GM23338 (cell line): ENCODE measurements at places on chromosomes 6 and 20.
A peak's percentile ranks its signal among the peaks of the same experiment; 100 is the strongest.

DNA sequence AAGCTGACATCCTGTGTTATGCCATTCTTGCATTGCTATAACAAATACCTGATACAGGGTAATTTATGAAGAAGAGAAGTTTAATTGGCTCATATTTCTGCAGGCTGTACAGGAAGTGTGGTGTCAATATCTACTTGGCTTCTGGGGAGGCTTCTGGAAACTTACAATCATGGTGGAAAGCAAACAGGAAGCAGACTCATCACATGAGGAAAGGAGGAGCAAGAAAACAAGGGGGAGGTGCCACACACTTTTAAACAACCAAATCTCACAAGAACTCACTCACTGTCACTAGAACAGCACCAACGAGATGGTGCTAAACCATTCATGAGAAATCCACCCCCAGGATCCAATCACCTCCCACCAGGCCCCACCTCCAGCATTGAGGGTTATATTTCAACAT lies 143.1 kb upstream of the GGTLC1 start:
- no peak for DNase-seq

DNA sequence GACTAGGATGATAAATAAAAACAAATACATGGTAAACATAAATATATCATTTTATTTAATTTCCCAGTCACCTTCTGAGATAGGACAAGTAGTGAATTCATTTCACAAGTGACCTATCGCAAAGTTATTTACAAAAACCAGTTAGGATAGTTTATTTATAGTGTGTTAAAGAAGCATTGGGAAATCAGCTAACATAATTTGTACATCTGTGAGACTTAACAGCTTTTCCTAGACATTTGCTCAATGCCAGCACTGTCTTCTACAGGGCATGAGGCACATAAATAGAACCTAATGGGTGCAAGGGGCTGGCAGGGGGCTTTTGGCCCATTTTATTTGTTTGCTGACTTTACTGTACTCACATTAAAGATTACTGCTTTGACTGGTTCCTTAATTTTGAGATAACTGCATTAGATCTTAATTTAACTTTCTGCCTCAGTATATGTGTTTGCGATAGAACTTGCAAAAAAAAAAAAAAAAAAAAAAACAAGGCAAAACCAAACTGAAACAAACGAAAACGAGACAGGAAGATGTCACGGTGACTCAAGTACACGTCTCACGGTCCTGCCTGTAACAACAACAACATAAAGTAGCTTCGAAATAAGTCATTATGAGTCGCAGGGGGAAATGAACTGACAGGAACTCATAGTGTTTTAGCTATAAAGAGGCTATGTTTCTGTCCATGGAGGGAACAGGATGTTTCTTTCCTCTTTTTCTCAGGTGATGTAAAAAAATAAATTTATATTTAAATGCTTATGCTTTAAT lies 133.7 kb upstream of the GMDS start:
- no peak for DNase-seq

DNA sequence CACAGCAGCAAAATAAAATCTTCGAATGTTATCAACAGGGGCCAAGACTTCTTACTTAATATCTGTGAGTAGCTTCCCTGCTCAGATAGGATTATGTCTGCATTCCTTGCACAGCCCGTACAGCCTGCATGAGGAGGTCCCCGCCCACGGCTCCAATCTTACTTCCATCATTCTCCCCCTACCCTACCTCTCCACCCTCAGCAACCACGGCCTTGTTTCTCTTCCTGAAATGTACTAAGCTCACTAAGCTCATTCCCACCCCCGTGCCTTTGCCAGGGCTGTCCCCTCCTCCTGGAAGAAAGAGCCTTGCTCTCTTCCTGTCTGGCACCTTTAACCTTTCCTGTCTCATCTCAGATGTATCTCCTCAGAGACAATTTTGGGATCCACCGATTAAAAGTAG lies 120.4 kb downstream of the BCAS1 start:
- DNase-seq: no peak

- no peak for DNase-seq
Observed at GRCh38 chr6:142359271-142359960, 57.6 kb downstream of the ADGRG6 start.

DNA sequence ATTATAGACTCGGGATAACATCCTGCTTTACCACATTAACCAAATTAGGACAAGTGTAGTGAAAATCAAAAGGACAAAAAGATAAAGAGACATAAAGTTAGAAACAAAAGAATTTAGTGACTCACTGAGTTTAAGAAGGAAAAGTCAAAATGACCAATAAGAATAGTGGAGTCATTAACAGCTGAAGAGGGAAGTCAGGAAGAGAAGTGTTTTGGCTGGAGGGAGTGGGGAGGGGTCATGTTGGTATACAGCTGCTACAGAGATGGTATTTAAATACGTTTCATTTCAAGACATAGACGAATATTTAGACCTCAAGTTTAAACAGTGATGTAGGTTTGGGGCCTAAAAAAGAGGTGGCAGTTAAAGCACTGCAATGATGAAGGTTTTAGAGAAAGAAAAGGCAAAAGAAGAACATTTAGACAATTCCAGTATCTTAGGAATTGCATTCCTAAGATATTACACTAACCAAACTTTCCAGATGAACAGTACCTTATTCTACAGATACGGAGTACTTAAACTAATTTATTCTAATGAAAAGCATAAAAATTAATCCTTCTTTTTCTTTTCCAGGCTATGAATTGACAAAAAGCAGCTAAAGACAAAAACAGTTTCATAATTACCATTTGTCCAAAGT lies 10.6 kb downstream of the FKBP5 start:
- DNase-seq: no peak

- DNase-seq: no peak
Observed at GRCh38 chr6:137095651-137096238, 51.0 kb upstream of the IL20RA start.

GRCh38 chr6:111207141-111207858 lies 120.0 kb downstream of the SLC16A10 start:
- DNase-seq: no peak

- DNase-seq: no peak
Observed at GRCh38 chr6:54204921-54205591, 93.8 kb downstream of the MLIP start.

DNA sequence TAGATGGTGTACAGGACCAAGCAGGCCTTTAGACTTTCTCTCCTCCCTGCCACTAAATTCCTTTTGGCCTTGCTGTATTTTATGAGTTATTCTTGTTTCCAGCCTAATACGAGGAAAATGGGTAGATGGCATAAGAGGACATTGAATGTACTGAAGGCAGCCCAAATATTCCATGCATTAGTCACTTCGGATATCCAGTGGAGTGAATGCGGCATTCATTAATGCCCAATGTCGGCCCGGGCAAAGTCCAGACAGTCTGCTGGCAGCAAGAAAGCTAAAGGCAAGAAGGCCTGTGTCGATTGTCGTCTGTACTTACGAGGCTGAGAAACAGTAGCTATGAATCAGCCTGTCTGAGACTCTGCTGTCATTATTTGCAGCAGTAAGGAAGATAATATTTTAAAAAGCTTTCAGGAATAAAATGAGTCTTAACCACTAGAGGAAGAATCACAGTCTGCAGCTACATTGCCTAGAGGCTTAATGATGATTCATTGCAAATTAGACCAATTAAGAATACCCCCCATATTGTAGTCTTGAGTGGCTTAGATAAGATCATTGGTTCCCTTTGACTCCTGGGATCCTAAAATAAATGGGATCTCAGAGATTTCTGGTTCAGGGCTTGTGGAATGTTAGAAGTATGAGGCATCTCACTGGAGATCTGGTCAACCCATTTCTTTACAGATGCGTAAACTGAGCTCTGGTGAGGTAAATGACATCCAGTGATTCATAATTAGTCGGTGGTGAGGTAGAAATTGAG lies 534.1 kb upstream of the JAG1 start:
- no peak for DNase-seq

- DNase-seq: peak; percentile 73
Observed at GRCh38 chr6:32096394-32097258, 12.5 kb downstream of the TNXB start.

DNA sequence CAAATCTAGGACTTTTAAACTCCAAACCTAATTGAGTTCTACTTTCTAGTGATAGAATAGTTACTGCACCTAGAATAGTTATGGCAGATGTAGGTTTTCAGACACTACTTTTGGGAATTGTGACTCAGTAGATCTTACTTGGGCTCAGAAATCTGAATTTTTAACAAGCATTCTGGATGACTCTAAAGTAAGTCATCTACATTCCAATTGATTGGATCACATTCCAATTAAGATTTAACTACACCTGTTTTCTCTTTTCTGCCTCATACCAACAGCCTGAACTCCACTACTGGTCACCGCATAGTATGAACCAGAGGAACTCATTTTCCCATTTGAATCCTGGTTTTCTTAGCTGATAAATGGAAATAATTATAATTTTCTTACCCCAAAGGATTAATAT lies 49.5 kb upstream of the TFAP2D start:
- DNase-seq: peak; percentile 11

GRCh38 chr6:157640746-157641451 lies 182.1 kb upstream of the SNX9 start:
- DNase-seq: no peak

- DNase-seq: no peak
Observed at GRCh38 chr20:62518911-62519310, 43.1 kb upstream of the GATA5 start.

DNA sequence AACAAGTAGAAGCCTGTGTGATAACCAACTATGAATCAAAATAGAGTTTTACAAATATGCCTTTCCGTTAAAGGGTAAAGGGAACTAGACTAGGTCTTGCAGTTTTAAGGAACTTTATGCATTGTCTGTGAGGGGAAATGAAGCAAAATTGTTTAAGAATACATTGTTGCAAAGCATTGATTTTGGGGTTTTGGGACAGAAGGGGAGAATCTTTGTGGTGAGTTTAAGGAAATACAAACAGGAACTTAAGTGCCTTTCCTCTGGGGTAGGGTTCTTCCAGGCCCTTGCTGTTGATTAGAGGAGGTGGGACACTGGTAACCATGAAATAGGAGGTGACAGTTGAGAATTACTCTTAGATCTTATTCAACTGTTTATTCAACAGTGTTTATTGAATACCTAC lies 4.7 kb downstream of the MAPK14 start:
- DNase-seq: no peak

GRCh38 chr6:125953502-125953875 lies 3.1 kb upstream of the HINT3 start:
- peak; percentile 76 for DNase-seq

DNA sequence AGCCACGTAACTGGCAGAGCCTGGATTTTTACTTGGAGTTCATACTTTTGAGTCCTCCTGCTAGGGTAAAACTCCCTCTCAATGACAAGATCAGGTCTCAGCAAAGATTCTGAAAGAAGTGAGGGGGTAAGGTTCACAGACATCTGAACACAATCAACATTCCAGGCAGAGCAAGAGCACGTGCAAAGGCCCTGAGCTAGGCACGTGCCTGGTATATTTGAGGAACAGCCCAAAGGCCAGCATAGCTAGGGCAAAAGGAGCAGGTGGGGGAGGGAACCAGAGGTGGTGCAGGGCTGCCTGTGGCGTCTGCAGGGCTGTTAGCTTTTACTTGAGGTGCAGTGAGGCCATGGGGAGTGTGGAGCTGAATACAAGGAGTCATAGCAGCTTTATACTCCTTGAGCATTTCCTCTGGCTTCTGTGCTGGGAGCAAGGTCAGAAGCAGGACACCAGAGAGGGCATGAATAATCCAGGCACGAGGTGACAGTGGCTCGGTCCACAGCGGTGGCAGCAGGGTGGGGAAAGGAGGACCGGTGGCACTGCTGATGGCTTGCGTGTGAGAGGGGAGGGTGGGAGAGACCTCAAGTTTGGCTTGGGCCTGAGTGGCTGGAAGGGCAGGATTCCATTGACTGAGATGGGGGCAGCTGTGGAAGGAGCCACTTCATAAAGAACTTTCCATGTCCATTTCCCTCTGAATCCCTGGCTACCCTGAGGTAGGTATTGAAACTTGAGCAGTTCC lies 57.0 kb downstream of the DLGAP4 start:
- no peak for DNase-seq

DNA sequence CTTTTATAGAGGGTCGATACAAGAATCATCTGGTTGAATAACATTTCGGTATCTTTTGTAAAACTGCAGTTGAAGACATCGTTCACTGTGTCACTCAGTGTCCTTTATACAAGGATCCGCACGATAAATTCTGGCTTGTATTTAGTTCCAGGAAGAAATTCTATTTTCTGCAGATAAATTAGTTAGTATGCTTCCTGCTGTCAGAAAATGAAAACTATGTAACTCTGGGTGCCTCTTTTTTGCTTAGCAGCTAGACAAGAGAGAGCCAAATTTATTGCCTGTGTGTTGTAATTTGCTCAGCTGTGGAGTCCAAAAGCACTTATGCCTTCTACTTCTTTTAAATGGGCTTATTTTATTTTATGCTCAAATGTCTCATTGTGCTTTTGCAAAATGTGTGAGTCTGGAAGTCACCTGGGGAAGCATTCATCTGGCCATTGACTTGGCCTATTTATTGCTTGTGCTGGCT lies 56.5 kb upstream of the KCNK16 start:
- DNase-seq: no peak

- no peak for DNase-seq
Observed at GRCh38 chr20:36908603-36909002, 32.7 kb downstream of the TLDC2 start.

DNA sequence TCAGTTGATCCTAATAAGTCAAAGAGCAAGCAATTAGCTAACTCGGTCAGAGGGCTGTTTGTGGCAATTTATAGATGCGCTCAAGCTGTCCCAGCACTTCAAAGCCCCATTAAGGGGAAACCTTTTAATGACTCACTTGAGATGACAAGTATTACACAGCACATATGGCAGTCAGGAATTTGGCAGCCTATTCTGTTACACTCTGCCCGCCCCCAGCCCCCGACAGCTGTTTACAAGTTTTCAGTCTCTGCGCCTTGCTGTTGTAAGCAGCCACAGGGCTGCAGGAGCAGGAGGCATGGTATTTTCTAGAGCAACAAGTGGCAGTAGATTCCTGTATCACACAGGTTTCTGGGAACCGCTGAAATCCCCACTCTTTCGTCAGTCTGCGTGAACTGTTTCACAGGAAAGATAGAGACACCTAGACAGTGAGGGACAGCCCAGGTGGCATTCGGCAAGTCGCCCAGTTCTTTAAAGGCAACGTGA lies 263.0 kb downstream of the FOXC1 start:
- peak; percentile 65 for DNase-seq

DNA sequence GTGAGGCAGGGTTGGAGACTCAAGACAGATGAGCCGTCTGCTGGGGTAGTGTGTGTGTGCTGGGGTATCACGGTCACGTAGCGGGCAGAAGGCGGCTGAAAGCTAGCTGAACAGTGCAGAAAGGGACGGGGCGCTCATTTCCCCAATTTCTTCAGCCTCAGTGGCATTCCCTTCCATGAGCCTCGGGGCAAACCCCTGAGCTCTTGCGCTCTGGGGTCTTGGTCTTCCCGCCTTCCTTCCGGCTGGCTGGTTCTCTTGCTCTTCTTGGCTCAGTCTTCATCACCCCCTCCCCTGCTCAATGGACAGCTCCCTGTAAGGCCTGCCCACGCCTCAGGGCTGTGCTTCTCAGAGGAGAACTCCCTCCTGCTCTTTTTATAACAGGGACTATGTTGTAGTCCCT lies 15.5 kb upstream of the TMEM181 start:
- no peak for DNase-seq
